ENCODE measurements at places on chromosomes 2 and 18.

DNA sequence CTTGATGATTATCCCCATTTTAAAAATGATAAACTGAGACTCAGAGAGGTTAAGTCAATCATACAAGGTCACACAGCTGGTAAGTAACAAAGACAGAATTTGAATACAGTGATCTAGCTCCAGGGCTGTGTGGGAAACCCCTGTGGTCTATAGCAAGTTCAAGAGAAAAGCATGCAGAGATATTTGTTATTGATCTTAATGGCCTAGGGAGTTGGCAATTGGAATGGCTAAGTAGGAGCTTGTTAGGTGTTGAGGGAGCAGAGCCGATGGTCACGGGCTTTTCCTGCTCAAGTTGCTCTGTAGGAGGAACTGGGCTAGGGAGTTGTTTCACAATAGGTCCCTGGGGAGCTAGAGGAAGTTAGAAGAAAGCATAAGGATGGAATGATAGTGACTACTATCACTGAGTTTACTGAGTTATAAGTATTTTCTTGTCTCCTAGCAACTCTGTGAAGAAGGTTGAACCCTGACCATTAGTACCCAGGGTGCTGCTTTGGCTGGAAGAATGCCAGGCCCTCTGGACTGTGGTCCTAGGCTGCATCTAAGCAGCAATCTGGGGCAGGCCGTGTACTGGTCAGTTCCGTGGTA is 30.0 kb downstream of the RNF125 start:
- no peak for DNase-seq

DNA sequence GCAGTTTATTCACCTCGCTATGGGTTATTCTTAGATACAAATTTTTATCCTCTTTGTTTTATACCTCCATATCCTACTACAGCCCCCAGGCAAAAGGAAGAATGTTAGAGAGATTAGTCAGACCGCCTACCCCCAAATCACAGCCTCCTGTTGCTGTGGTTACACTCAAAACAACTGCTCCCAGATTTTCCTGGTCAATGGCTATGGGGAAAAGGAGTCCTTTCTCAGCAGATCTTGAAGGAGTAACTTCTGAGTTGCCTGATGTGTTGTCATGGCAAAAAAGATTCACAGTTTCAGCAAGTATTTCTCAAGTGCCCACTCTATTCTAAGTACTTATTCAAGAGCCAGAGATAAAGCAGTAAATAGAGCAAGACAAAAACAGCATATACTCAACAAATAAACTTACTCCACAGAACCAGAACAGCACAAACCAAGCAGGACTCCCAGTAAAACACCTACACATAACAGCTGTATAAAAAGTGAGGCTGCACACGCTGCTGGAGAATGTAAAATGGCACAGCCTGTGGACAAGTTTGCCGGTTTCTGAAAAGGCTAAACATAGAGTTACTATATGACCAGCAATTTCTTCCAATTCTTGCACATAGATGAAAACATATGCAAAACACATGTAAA is 104.8 kb downstream of the NOL10 start:
- DNase-seq = no peak

- no peak for DNase-seq
These were observed 43.2 kb upstream of the CAB39 start for GRCh38 chr2:230669386-230669950.

GRCh38 chr2:222743251-222743812 is 71.9 kb downstream of the MOGAT1 start:
- DNase-seq = no peak

GRCh38 chr18:48197819-48198218 is 211.4 kb downstream of the ZBTB7C start:
- no peak for DNase-seq

DNA sequence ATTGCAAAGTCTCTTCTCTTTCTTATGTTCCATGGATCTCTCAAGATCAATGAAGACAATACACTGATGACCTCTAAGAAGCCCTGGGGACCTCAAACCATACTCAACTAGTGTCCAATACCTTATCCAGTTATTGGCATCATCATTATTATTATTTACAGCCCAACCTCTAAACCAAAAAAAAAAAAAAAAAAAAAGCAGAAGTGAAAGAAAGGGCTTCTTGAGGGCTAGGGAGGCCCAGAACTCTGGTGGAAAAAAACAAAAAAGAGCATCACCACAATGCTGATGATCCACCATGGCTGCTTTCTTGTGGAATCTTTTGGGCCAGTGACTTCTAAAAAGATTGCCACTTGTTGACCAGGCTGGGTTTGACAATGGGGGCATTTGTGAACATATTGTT is 324.9 kb downstream of the LPIN1 start:
- no peak for DNase-seq

DNA sequence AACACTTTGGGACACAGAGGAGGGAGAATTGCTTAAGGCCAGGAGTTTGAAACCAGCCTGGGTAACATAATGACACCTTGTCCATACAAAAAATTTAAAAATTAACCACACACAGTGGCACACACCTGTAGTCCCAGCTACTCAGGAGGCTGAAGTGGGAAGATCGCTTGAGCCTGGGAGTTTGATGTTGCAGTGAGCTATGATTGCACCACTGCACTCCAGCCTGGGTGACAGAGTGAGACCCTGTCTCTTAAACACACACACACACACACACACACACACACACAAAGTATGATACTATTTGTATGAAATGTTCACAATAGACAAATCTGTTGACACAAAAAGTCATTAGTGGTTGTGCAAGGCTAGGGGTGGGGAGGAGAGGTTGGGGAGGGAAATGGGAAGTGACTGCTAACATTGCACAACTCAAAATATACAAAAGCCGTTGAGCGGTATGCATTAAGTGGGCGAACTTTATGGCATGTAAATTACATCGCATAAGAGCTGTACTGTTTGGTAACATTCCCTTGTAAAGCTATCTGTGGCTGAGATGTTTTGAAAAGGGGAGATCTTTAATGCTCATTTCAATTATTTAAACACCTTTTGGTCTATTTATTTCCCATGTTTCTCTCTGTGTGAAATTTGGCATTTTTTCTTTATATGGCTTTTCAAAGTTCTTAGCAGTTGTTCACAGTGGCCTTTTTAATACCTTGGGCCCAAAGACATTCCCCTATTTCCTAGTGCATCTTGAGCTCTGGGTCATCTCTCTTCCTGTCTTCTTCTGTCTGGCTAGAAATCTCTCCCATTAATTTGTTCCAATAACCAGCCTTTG is 58.9 kb upstream of the ZNF516 start:
- DNase-seq = no peak

DNA sequence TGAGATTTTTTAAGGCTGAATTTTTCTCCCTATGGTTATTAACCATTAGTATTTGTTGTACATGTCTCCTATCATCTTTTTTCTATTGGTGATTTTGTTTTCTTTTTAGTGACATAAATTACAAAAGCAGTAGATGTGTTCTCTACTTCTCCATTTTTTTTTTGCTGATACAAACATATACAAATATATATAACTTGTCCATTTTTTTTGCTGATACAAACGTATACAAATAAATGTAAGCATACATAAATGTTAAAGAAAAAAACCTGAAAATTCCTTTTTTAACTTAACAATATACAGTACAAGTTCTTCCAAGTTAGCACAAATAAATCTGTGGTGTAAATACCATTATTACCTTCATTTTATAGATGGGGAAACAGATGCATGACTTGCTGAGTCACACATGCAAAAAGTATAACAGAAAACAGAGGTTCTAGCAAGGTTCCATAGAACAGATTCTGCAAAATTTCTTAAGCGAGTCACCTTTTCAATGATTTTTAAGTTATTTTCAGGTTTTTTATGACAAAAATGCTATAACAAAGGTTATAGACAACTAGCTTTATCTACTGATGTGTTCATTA is 2.1 kb downstream of the MSGN1 start:
- no peak for DNase-seq

- no peak for DNase-seq
These were observed 12.5 kb upstream of the GRP start for GRCh38 chr18:59207506-59207905.

GRCh38 chr2:19461504-19462255 is 103.3 kb upstream of the OSR1 start:
- no peak for DNase-seq

DNA sequence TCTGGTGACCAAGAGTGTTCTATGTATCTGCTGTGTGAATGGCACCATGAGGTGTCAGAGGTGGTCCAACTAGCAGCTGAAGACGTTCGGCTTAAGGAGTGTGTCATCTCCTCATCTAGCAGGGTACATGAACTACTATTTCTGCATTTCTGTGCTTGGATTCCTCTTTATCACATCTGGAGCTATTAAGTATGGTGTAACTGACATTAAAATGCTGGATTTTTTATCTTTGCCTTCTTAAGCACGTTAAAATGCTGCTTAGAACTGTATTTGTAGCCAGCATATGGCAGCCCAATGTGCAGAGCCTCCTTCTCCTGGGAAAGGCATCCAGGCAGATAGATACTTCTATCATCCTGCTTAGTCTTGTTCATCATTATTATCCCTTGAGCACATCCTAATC is 409.3 kb upstream of the MMADHC start:
- DNase-seq = no peak

GRCh38 chr2:132752421-132753206 is 82.6 kb upstream of the LYPD1 start:
- no peak for DNase-seq

GRCh38 chr2:167940734-167941507 is 306.5 kb downstream of the STK39 start:
- DNase-seq = no peak

DNA sequence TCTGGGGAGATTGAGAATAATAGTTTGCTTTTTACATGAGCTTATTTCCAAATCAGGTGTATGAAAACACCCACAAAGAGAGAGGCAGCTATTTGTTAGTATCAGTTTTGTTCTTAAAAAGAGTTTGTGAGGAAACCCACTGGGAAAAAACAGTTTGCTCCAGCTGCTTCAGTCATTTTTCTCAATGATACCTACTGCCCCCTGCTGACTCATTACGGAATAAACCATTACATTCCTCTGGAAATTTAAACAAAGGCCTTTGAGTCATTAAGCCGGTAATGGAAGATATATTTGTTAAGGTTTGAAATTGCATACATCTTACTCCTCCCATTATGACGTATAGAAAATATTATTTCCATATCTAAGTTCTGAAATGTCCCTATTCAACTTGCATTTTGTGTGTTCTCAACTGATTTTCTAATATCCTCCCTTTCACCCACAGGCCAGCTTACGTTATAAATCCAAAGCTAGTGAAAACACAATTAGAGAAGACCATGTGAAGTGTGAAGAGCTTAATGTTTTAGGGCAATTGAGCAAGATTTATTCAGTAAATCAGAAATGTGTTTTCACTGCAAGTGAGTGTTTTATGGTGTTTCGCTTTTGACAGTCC is 761.6 kb downstream of the DSC3 start:
- DNase-seq = peak; percentile 3

DNA sequence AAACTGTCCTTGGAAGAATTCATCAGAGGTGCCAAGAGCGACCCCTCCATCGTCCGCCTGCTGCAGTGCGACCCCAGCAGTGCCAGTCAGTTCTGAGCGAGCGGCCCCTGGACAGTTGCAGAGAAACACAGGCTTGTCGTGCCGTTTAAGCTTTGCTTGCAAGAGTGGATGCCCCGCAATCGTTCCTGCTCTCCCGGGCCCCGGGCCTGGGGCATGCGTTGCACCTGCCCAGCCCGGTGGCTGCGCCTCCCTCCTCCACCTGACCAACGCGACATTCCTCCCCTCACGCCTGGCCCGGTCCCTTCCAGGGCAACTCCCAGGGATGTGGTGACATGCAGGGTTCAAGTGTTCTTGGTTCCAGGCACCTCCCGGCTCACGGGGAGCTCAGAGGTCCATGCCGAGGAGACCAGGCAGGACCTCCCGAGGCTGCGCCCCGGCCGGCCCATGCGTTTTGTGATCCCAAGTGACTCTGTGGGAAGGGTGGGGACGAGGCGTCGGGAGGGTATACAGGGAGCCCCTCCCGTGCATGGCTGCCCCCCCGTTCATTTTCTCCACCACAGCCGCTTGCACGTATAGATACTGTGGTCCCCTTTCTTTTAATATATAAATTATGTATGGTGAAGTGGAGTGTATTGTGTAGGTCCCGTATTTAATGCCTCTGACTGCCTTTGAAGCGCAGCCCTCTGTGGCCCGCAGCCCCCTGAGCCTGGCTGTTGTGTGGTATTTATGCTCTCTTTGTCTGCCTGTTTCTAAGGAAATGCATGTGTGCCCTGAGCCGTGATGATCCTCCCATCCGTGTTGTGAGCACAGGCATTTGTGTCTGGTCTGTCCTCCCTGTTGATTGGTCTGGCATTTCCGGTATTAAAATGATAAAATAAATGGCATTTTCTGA is 21.2 kb downstream of the ODC1 start:
- no peak for DNase-seq

DNA sequence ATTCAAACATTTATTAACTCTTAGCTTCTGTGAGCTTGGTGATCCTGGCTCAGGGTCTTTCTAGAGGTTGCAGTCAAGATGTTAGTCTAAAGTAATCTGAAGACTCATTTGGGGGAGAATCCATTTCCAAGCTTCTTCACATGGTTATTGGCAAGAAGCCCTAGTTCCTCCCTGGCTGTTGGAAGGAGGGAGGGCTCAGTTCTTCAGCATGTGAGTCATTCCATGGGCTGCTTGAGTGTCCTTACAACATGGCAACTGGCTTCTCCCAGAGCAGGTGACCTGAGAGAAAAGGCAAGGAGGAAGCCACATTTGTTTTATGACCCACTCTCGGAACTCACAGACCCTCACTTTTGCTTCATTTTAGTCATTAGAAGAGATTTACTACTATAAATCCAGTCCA is 10.6 kb upstream of the C2orf74 start:
- no peak for DNase-seq

GRCh38 chr18:10530002-10530401 is 4.2 kb downstream of the NAPG start:
- DNase-seq = no peak

- no peak for DNase-seq
These were observed 18.6 kb downstream of the ERCC3 start for GRCh38 chr2:127275356-127275755.

GRCh38 chr2:69997015-69997830 is 35.8 kb upstream of the ASPRV1 start:
- no peak for DNase-seq

DNA sequence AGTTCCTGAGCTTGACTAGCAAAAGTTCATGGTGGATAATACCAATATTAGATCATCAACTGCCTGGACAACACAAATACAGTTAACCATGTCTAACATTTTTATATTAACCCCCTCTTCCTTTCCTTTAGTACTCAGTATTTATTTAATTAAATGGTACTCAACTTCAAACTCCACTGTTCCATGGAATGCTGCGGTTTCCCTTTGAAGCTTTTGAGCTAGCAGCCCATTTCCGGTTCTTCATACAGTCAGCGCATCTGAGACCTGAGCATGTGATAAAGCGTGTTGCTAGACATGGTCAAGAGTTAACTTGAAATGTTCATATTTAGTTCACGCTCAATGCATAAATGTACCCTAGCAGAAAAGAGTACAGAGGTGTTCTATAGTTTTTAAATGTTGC is 278.4 kb downstream of the ALPK2 start:
- no peak for DNase-seq

DNA sequence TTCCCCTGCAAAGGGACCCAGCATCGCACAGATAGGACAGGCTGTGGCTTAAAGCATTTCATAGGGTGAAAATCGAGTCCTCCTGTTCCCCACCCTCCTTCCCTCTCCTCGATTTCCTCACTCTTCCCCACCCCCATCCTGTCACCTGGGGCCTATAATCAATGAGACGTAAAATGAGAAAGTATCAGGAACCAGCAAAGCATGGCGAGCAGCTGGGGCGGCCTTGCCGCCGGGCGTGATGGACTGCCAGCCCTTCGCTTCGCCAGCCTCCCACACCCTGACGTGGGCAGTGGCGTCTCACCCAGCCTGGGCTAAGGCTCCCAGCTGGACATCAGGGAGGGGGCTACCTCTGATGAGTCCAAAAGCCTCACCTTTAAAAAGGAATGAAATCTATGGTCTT is 11.1 kb downstream of the SLC30A3 start:
- no peak for DNase-seq

GRCh38 chr2:237465515-237466148 is 21.4 kb upstream of the MLPH start:
- no peak for DNase-seq
